CD4-positive, alpha-beta T cell (primary cell): ENCODE measurements at places on chromosomes 1 and 21. TPM values are rescaled to one million over a fixed set of nuclear protein-coding genes. Genes with fewer than 3 reads are reported as not detected.

Gene KPRP
- not detected for total RNA-seq

Gene NAV1
- total RNA-seq: 4.3 TPM

Gene DDR2
- total RNA-seq: 0.42 TPM

Gene MEGF6
- 62.2 TPM for total RNA-seq

Gene TMPRSS15
- total RNA-seq: not detected

- no peak for DNase-seq
These were observed 150.3 kb downstream of the DHRS3 start for GRCh38 chr1:12467570-12468286.

DNA sequence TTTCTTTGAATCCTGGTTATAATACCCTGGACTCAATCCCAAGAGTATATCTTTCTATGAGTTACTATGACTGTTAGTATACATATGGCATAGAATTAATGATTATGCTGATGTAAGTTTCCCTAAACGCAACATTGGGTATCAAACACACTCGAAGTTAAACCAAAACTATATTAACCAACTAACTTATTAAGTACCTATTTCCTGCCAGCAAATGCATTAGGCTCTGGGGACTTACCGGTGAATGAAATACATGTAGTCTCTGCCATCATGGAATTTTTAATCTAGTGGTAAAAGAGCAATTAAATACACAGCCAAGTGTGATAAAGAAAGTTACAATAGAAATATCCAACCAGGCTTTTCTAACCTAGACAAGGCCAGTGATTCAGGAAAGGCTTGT lies 193.6 kb upstream of the ADGRL2 start:
- no peak for DNase-seq

GRCh38 chr1:74583397-74583796 lies 71.0 kb upstream of the LRRC53 start:
- no peak for DNase-seq

GRCh38 chr1:93575621-93576284 lies 105.9 kb downstream of the BCAR3 start:
- DNase-seq: no peak

GRCh38 chr1:203701606-203702005 lies 63.4 kb upstream of the LAX1 start:
- DNase-seq: no peak

DNA sequence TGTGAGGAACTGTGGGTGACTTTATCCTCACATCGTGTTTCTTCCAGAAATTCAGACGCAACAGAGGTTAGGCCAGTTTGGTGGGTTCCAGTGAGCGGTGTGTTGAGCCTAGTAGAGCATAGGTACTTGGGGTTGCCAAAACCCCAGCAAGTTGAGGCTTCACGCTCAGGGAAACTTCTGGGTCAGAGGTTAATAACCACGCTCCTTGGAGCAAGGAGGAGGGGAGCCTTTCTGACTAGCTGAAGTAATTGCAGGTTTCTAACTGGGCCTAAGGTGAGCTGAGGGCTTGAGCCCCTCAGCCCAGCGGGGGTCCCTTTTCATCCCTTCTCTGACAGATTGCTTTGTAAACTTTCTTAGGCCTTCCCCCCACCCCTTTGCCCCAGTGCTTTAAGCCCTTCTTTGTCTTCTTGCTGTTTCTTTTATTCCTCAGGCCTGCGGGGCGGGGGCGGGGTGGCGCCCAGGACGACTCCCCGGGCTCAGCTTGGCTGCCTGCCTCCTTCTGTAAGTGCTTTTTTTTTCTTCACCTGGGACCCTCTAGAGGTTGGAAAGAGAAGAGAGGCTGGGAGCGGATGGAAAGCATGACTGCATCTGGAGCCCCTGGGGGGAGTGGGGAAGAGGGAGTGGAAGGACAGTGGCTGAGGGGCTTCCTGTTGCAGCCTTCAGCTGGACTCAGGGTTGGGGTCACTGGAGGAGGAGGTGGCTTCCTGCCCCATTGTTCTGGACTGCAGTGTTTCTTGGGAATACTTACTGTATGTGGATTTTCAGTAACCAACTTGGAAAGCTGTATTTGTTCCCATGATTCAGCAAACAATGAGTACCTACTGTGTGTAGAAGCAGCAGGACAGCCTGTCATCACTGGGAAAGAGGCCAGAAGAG lies 1.3 kb upstream of the ZNF436 start:
- no peak for DNase-seq

GRCh38 chr1:56034847-56035481 lies 544.4 kb downstream of the PLPP3 start:
- DNase-seq: no peak

DNA sequence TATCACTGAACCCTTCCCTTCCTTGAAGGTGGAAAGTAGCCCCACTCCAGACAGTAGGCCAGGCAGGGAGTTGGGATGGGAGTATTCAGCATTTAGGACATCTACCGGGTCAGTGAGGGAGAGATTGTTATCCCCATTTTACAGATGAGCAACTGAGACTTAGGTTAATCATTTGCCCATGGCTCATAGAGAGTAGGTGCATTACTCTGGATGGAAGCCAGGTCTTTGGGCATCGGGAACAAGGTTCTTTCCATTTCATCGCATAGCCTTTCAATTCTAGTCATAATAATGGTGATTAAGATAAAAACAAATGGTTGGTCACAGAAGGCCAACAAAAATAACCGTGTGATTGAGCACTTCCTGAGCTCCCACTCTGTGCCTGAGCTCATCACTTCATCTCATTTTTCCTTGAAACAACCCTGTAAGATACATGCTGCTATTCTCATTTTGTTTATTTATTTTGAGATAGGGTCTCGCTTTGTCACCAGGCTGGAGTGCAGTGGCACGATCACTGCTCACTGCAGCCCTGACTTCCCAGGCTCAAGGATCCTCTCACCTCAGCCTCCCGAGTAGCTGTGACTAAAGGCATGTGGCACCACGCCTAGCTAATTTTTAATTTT lies 64.8 kb downstream of the NAV1 start:
- no peak for DNase-seq

DNA sequence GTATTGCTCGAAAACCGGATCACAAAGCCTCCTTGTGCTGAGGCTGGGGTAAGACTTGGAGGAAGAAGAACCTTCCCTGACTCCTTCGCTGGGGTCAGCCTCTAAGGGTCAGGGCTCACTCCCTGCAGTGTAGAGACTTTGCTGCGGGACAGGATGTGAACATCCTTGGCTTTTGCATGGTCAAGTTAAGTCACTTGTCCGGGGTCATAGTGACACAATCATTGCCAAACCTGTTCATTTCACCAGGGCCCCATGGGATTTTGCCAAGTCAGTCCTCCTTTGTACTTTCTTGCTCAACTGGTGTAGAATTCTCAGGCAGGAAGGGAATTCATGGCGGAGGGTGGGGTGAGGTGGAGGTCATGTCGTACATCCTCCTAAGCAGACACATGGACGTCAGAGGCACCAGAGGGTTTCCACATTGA lies 24.7 kb upstream of the IL10 start:
- no peak for DNase-seq
